Esophagus squamous epithelium (tissue), 5 donors: ENCODE measurements at places on chromosomes 12 and 14.

DNA sequence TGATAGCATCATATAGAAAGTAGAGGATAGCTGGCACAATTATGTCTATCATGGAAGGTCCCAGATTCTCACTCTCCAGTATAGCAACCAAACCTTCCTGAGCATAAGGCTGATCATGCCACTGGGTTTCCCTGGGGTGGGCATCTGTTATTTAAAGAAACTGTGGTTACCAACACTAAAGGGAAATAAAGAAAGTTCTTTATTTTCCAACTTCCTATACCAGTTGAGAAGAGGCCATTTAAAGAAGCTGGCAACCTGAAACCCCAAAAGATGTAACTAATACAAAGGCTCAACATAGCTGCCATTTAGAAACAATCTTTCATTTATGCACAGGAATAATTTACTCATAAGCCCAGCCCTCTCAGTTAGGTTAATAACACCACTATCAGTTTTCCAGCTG, 3.1 kb downstream of the BCAT1 start:
- H3K4me3 ChIP-seq = no peak overlapping the region
- no peak for DNase-seq
- H3K27me3 ChIP-seq = peaks cover 5% of the 10 kb centered on the region
- no peaks in the 10 kb centered on the region for H3K36me3 ChIP-seq
- H3K27ac ChIP-seq = no peak overlapping the region
- H3K4me1 ChIP-seq = peaks cover 14% of the 10 kb centered on the region

DNA sequence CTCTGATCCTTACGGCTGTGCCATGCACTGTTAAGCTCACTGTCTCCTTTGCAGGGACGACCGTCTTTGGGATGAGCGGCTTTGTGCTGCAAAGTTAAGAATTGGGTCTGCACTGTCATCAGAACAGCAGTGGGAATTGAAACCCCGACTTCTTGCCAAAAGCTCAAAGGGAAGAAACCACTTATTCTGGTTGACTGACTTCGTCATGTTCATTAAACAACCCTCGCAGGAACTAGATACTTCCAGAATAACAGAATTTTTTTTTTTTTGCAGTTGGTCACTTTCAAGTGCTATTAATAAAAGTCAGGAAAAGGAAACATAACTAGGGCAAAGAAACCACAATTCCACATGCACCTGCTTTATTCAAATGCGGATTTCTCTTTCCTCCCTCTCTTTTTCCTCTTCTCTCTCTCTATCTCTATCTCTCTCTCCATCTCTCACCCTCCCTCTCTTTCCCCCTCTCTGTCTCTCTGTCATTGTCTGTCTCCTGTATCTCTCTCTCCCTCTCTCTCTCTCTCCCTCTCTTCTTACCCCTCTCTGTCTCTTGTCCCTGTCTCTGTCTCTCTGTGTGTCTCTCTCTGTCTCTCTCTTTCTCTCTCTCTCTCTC, 12.3 kb upstream of the GLT1D1 start:
- H3K36me3 ChIP-seq = no peaks in the 10 kb centered on the region
- H3K4me1 ChIP-seq = no peaks in the 10 kb centered on the region
- no peaks in the 10 kb centered on the region for H3K27me3 ChIP-seq

- H3K27me3 ChIP-seq = no peaks in the 10 kb centered on the region
- no peak for DNase-seq
- H3K4me1 ChIP-seq = peaks cover 12% of the 10 kb centered on the region
- no peaks in the 10 kb centered on the region for H3K36me3 ChIP-seq
- H3K4me3 ChIP-seq = no peak overlapping the region
- H3K27ac ChIP-seq = no peak overlapping the region
Measured at GRCh38 chr12:67377021-67377420, 107.9 kb downstream of the CAND1 start.

GRCh38 chr14:68074765-68075381, 255.3 kb downstream of the RAD51B start:
- no peaks in the 10 kb centered on the region for H3K27me3 ChIP-seq
- DNase-seq = no peak
- peaks cover 9% of the 10 kb centered on the region for H3K4me1 ChIP-seq
- H3K4me3 ChIP-seq = no peak overlapping the region
- H3K27ac ChIP-seq = peak overlapping the region; percentile 31
- H3K36me3 ChIP-seq = no peaks in the 10 kb centered on the region

GRCh38 chr12:39440101-39440500, 2.8 kb downstream of the KIF21A start:
- H3K4me1 ChIP-seq = peaks cover 13% of the 10 kb centered on the region
- no peak for DNase-seq
- H3K4me3 ChIP-seq = no peak overlapping the region
- no peaks in the 10 kb centered on the region for H3K27me3 ChIP-seq
